Amniotic stem cell (primary cell): ENCODE measurements at places on chromosomes 13 and 19.

GRCh38 chr13:25867038-25867437 is 184.8 kb downstream of the SHISA2 start:
- DNase-seq = no peak

GRCh38 chr13:112067116-112067741 is at the start of gene SOX1:
TSS of gene SOX1 (plus strand) at chr13:112067149. CDS start at chr13:112067659, 510 bp downstream.
- DNase-seq = no peak

- DNase-seq = no peak
Observed at GRCh38 chr13:109548374-109548773, 238.0 kb downstream of the IRS2 start.

GRCh38 chr19:45446295-45446694 is 21.5 kb upstream of the FOSB start:
- DNase-seq = no peak

GRCh38 chr13:26749905-26750304 is 10.7 kb downstream of the GPR12 start:
- no peak for DNase-seq

GRCh38 chr19:44722131-44723121 is 23.5 kb downstream of the CEACAM16 start:
- DNase-seq = no peak

DNA sequence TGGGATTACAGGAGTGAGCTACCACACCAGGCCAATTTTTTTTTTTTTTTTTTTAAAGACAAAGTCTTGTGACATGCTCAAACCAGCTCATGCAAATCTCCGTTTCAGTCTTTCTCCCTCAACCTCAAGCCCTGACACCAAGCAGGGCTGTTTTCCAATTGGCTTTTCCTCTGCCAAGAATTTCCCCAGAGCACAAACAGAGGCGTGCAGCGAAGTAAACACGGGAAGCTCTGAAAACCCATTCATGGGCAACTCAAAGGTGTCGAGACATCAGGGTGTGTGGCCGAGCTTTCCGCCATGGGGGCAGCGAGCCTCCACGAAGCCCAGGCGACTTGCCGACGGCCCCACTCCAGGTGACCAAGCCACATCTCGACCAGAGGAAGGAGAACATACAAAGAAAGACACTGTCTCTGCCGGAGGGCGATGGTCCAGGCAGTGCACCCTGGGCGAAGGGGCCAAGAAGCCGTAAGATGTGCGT is 70.0 kb downstream of the INSR start:
- no peak for DNase-seq

DNA sequence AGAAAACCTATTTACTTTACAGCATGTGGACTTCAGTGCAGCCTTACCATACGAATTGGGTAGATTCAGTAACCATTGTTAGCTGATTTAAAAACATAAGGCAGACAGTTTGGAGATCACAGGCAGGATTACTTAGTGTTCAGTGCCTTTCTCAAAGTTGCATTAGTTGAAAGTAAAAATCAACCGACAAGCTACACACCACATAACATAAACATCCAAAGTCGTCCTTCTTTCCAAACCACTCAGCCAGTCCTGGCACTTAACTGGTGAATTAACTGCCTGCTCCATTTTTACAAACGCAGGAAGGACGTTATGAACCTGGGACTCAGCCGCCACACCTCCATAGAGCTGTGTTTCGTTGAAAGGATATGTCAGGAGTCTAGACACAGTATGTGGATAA is 91.4 kb downstream of the COL4A1 start:
- no peak for DNase-seq

GRCh38 chr13:33213024-33213768 is 72.4 kb downstream of the STARD13 start:
- no peak for DNase-seq

- DNase-seq = no peak
Observed at GRCh38 chr19:50739132-50739913, 16.2 kb downstream of the CLEC11A start.

GRCh38 chr13:97067017-97067895 is 73.0 kb upstream of the OXGR1 start:
- no peak for DNase-seq

DNA sequence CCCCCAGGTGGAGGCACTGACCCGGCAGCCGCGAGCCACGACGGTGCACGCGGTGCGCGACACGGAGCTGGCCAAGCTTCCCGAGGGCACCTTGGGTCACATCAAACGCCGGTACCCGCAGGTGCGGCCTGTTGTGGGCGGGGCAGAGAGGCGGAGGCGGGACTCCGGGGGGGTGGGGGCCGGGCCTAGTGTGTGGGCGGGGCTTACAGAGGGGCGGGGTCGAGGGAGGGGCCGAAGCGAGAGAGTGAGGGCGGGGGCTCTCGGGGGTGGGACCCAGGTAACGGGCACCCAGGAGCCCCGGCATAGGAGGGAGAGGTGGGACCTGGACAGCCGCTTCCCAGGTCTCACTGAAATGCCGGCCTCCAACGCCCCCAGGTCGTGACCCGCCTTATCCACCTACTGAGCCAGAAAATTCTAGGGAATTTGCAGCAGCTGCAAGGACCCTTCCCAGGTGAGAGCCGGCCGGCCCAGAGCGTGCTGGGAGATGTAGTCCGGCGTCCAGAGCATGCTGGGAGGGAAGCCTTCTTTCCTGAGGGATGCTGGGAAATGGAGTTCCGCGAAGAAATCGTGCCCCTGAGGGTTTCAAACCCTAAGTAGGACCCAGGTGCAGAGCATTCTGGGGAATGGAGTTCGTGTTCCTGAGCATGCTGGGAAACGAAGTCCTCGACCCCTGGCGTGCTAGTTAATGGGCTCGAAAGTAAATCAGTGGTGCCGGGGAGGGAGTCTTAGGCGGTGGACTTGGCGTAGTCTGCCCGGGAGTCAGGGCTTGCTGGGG is 15.7 kb downstream of the PNPLA6 start:
- DNase-seq = no peak

GRCh38 chr19:2488405-2488941 is 12.5 kb downstream of the GADD45B start:
- no peak for DNase-seq
